ENCODE measurements at places on chromosomes 7 and 10. TPM values are rescaled to one million over a fixed set of nuclear protein-coding genes. Genes with fewer than 3 reads are reported as not detected.

- no peak for DNase-seq
Measured at GRCh38 chr7:135665042-135665441, 2.7 kb downstream of the STMP1 start.

Gene TET1
- 3.1 TPM for total RNA-seq

Gene FBH1
- total RNA-seq = 78.1 TPM

Gene EPO
- total RNA-seq = not detected

Gene RUFY2
- 6.7 TPM for total RNA-seq
